HTR-8/SVneo (cell line): ENCODE measurements at places on chromosomes 4 and X.

DNA sequence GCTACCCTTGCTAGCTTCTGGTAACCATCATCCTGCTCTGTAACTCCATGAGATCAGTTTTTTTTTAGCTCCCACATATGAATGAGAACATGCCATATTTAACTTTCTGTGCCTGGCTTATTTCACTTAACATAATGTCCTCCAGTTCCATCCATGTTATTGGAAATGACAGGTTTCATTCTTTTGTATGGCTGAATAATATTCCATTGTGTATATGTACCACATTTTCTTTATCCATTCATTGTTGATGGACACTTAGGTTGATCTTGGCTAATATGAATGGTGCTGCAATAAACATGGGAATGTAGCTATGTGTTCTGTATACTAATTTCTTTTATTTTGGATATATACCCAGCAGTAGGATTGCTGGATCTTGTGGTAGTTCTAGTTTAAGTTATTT, 204.7 kb downstream of the BMPR1B start:
- no peak for DNase-seq

DNA sequence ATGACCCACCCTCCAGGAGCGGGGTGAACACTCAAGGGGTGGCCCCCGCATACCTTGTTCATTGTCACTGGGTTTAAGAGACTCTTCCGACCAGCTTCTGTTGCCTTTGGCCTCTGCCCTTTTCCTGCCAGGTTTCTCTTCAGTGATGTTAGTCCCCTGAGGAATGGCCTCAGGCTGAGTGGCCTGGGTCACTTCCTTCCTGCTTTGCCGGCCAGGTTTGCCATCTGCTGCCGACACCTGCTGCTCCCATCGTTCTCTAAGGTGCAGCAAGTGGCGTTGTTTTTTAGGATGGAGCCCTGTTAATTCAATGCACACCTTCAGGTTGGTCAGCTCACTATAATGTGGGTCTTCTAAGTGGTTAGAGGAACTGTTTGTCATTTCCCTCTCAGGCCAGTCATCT, 34.2 kb downstream of the BCOR start:
- DNase-seq: no peak

DNA sequence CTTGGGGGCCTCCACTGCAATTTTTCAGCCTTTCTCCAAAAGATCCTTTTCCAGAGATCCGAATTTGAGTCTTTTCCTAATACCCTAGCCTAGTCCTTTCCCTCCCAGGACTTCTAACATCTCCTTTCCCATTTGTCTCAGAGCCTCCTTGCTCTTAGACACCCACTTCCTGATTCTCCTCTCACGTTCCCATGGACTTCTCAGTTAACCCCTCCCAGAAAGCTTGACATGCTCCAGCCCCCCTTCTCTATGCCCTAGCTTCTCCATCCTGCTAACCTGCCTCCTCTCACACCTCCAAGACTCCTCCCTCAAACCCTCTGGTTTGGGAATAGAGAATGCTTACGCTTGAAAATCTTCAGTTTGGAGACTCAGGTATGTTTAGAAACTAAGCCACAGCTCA, 2.5 kb downstream of the UBA1 start:
- no peak for DNase-seq

- no peak for DNase-seq
Observed at GRCh38 chrX:37608156-37608555, 36.7 kb downstream of the LANCL3 start.

DNA sequence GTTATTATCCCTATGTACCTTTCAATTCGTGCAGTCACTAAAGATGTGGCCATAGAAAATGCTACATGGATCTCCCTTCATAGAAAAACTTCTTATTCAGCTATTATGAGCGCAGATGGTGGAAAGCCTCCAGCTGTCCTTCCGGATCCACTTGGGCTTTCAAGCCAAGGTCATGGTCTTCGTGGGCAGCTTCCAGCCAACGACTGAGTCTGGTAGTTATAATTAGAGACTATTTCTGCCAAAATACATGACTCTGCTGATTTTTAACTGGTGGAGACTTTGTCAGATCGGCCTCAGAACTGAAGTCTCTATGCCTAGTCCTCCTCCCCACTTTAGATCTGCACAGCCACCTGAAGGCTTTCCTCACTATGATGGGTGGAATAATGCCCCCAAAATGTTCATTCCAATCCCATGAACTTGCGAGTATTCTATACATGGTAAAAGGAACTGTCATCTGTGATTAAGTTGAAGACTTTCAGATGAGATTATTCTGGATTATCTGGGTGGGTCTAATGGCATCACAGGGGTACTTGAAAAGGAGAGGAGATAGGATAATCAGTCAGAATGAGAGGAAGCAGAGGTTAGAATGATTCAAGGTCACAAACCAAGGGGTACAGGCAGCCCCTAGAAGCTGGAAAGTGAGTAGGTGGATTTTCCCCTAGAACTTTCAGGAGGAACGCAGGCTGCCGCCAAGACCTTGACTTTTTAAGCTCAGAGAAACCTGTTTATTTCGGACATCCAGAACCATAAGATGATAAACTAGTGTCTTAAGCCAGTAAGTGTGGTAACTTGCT, 171.1 kb upstream of the CXCL13 start:
- DNase-seq: no peak

GRCh38 chrX:32533848-32534247, 677.5 kb downstream of the DMD start:
- no peak for DNase-seq

DNA sequence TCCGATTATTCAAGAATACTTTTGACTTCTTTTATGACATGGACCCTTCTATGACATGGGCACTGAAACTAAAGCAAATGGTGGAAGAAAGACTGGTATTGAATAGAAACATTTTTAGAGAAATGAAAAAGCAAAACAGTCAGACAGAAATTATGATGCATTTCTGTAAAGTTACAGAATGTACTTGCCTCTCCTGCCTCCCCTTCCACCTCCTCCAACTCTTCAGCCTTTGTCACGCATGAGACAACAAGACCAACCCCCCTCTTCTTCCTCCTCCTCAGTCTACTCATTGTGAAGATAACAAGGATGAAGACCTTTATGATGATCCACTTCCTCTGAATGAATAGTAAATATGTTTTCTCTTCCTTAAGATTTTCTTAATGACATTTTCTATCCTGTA, 46.3 kb upstream of the HUWE1 start:
- DNase-seq: no peak

DNA sequence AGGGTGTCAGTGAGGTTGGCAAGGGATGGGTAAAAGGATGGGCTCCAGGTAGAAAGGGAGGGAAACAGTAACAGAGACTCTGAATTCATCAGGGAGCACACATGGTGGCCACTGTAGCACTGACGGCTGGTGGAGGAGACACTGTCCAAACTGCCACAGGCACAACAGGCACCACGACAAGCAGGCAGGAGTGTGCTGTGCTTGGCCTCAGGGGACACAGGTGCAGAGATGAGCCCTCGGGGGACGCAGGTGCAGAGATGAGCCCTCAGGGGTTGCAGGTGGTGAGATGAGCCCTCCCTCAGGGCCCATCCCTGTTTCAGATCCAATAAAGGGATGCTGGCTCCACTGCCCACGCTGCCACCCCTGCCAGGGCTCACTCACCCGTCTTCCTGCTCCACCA, 7.6 kb downstream of the PDE6B start:
- DNase-seq: no peak

- no peak for DNase-seq
Observed at GRCh38 chr4:140926672-140927071, 170.5 kb upstream of the TBC1D9 start.

- no peak for DNase-seq
Observed at GRCh38 chrX:71615954-71616353, 2.4 kb downstream of the CXCR3 start.

DNA sequence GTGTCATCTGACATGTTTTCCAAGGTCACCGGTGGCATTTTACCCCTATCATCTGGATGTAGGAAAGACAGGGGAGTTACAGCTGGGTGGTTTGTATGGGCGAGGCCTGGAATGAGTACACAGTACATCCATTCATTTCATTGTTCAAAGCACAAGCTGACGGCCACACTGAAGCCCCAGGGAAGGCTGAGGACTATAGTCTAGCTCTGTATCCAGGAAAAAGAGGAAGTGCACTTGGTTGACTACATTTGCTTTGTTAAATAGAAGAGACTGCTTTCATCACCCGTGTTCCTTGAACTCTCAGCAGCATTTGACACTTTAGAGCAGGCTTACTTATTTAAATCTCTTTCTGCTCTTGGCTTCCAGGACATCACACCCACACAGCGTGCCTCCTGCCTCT, 1041.0 kb upstream of the TENM3 start:
- no peak for DNase-seq

DNA sequence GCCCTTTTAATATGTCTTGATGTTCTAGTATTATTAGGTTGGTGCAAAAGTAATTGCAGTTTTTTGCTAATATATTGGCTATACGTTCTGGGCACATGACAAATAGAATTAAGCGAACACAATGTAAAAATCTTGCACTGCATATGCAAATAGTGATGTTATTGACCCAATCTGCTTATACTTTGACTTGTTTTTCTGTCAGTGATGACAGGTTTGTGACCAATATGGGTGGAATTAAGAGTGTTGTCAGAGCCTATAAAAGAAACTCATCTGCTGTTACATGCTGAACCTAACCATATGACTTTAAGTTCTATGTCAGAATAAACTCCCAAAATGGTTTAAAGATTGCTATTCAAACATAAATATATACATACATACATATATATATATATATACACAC, 30.7 kb upstream of the HPGD start:
- no peak for DNase-seq

DNA sequence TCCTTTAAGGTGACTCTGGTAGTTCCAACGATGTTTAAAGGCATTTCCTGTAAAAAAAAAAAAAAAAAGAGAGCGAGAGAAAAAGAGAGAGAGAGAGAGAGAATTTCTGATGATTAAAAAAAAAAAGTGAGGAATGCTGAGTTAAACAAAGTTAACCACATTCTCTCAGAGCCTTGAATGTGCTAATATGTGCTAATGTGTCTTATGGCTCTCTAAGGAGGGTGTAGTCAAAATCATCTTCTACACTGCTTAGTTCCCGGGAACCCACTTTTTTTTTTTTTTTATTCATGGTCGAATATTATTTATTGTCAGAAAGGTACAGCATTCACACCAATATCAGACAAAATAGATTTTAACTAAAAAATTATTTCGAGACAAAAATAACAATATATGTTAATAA, 111.7 kb downstream of the SNCA start:
- no peak for DNase-seq

GRCh38 chr4:4574792-4575191, 32.9 kb upstream of the STX18 start:
- DNase-seq: peak; percentile 18

GRCh38 chrX:23936180-23936579, 28.4 kb downstream of the CXorf58 start:
- no peak for DNase-seq

DNA sequence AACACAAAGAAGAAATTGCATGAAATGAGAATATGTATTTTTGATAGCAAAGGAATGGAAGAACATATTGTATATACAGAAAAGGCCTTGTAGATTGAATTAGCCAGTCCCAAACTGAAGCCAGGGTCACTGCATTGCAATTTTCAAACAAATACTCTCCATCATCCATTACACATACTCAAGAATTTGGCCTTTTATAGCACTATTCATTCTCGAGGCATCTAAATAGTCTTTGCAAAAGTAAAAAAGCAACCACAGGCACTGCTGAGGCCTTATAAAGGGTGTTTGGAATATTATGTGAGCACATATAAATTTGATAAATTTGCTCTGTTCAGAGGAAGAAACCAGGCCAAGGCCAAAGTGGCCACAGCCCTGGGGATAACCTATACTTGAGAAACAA, 123.0 kb downstream of the ZNF827 start:
- DNase-seq: no peak

DNA sequence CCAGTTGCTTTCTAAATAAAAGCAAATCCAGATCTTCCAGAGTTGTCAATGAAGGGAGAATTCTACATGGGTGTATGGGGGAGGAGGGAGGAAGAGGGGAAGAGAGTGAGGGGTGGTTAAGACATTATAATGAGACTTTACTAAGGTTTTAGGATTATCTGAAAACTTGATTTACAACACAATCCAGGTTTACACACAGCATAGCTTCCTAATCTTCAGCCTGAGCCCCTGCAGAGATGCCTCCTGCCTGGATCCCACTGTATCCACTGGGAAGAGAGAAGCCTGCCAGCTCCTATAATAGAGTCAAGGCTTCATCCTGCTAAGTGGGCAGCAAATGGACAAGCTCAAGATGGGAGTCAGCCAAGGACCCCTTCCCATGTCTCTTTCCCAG, 85.6 kb upstream of the KIT start:
- no peak for DNase-seq
